ENCODE measurements at places on chromosomes 3 and 15. TPM values are rescaled to one million over a fixed set of nuclear protein-coding genes. Genes with fewer than 3 reads are reported as not detected.

Gene ADCY5
- total RNA-seq = not detected

Gene GABRA5
- total RNA-seq = not detected

Gene FRMD4B
- total RNA-seq = 7.7 TPM

- no peak for DNase-seq
These were observed 37.9 kb downstream of the MYO5C start for GRCh38 chr15:52257734-52258062.

DNA sequence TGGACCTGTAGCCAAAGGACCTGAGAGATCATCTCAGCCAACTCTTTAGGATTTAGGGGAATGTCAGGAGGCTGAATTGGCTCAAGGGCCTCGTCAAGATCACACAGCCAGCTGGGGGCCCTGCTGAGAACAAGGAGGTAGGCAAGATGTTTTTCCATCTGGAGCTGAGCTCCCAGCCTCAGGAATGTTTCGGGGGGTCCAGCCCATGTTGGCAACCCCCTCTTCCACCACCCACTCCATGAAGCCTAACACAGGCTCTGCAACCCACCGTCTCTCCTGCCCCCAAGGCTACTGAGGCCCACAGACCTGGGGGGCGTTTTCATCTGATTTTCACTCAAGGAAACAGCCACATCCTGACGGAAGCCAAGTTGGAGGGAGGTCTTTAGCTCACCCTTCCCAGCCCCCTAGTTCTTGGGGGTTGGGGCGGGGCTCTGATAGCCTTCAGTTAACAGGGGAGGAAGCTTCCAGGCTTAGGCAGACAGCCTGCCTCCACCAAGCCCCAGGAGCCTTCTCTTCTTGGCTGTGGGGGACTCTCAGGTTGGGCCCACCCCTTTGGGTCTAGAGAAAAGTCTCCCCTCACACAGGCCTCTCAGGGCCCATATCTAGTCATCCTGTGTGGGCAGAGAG, 48.8 kb downstream of the EPHB3 start:
- no peak for DNase-seq

Gene RAD18
- total RNA-seq = 9.6 TPM

DNA sequence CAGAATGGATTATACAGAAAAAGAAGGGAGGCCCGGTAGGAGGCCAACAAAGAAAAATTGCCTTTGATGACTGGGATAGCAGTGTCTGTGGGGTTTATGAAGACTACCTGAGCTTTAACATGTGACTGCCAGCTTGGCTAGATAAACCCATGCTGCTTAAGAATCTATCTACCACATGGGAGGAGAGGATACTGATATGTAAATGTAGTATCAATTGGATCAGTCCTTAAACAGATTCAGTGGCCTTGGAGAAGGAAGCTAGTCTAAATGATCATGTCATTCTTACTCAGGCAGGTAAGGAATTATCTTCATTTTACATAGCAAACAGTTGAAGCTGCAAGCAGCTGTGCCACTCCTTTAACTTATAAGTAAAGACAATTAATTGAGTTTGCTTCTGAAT, 50.0 kb upstream of the SYNPR start:
- no peak for DNase-seq

- no peak for DNase-seq
These were observed 777.3 kb downstream of the PDCD6IP start for GRCh38 chr3:34575776-34576175.
